T-cell (primary cell): ENCODE measurements at places on chromosomes 6 and 20.

- no peak for DNase-seq
- no peaks in the 10 kb centered on the region for H3K4me1 ChIP-seq
- H3K4me3 ChIP-seq = no peak overlapping the region
- no peaks in the 10 kb centered on the region for H3K27me3 ChIP-seq
Measured at GRCh38 chr6:2186516-2186915, 58.9 kb downstream of the GMDS start.

- no peaks in the 10 kb centered on the region for H3K36me3 ChIP-seq
- no peak overlapping the region for H3K4me3 ChIP-seq
- no peaks in the 10 kb centered on the region for H3K27me3 ChIP-seq
Measured at GRCh38 chr6:113077794-113078193, 730.7 kb downstream of the RFPL4B start.

DNA sequence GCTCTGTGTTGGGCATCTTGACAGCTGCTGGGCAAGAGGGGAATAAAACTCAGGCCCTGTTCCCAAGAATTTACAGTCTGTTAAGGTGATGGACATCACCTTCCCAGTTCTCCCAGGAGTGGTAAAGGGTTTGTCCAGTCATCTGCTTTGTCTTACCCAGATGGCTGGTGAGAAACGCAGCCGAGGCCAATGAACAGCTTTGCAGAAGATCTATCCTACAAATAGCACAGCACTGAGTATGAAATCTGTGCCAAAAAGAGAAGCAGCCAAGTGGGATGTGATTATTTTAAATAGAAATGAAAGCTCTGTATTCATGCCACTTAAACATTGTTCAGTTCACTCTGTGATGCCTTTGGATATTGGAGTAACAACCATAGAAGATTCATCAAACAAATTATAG lies 132.7 kb upstream of the SLC22A16 start:
- no peaks in the 10 kb centered on the region for H3K27me3 ChIP-seq
- H3K36me3 ChIP-seq = peaks cover 4% of the 10 kb centered on the region
- H3K27ac ChIP-seq = no peak overlapping the region
- H3K4me3 ChIP-seq = no peak overlapping the region
- DNase-seq = no peak
- H3K4me1 ChIP-seq = no peaks in the 10 kb centered on the region

- H3K36me3 ChIP-seq = no peaks in the 10 kb centered on the region
- H3K4me1 ChIP-seq = no peaks in the 10 kb centered on the region
- no peak overlapping the region for H3K27ac ChIP-seq
- H3K4me3 ChIP-seq = no peak overlapping the region
- peaks cover 5% of the 10 kb centered on the region for H3K27me3 ChIP-seq
- no peak for DNase-seq
Measured at GRCh38 chr20:5315807-5316187, 957 bp downstream of the PROKR2 start.

- H3K4me1 ChIP-seq = no peaks in the 10 kb centered on the region
- H3K27ac ChIP-seq = no peak overlapping the region
- H3K27me3 ChIP-seq = no peaks in the 10 kb centered on the region
- no peak for DNase-seq
- no peaks in the 10 kb centered on the region for H3K36me3 ChIP-seq
Measured at GRCh38 chr6:166587631-166588413, 1.3 kb upstream of the RAMACL start.

GRCh38 chr6:162078126-162078525 lies 649.4 kb downstream of the PRKN start:
- no peaks in the 10 kb centered on the region for H3K36me3 ChIP-seq
- H3K27me3 ChIP-seq = no peaks in the 10 kb centered on the region
- H3K4me1 ChIP-seq = no peaks in the 10 kb centered on the region
- H3K4me3 ChIP-seq = no peak overlapping the region
- no peak overlapping the region for H3K27ac ChIP-seq

DNA sequence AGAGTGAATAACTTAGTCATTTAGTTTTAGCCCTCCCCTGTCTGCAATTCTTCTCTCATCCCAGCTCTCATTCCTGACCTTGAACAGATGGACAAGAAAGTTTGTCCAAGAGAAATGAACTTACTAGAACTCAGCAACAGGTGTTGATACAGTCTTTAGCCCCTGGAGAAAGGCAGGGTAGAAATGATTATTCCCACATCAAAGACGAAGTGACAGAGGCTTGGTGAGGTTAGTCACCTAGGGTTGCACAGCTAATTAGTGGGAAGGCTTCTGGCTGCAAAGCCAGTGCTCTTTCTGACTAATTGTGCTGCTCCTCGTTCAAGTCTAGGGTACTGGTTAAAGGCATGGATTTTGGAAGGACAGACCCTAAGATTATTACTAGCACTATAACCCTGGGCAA lies 4.5 kb downstream of the ZDHHC14 start:
- no peak for DNase-seq
- H3K27me3 ChIP-seq = no peaks in the 10 kb centered on the region
- H3K27ac ChIP-seq = no peak overlapping the region
- no peak overlapping the region for H3K4me3 ChIP-seq

GRCh38 chr6:116445102-116445501 lies 16.1 kb upstream of the CALHM6 start:
- H3K27ac ChIP-seq = no peak overlapping the region
- peaks cover 4% of the 10 kb centered on the region for H3K4me1 ChIP-seq
- no peak for DNase-seq
- no peaks in the 10 kb centered on the region for H3K36me3 ChIP-seq
- no peaks in the 10 kb centered on the region for H3K27me3 ChIP-seq
- H3K4me3 ChIP-seq = no peak overlapping the region

DNA sequence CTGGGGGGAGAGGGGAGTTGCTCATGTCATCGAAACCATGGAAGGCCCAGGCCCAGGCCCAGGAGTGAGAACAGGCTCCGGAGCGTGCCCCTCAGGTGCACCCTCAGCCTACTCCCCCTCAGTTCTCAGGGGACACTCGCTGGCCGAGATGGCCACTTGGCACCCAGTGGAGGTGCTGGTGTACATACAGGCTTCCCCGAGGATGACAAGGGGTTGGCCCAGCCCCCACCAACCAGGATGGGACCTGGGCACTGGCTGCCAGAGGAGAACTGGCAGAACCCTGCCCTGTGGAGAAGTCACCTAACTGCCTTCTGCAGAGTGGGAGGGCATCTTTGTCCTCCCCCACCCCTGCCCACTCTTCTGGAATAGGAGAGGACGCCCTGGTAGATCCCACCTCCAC lies 9.5 kb downstream of the NKX2-2 start:
- DNase-seq = no peak
- H3K27ac ChIP-seq = no peak overlapping the region
- peaks cover 19% of the 10 kb centered on the region for H3K4me1 ChIP-seq

GRCh38 chr6:127225497-127225896 lies 41.2 kb upstream of the RNF146 start:
- no peaks in the 10 kb centered on the region for H3K36me3 ChIP-seq
- H3K27ac ChIP-seq = no peak overlapping the region
- no peaks in the 10 kb centered on the region for H3K4me1 ChIP-seq
- DNase-seq = no peak
- no peak overlapping the region for H3K4me3 ChIP-seq

GRCh38 chr6:103797738-103798137 lies 1062.0 kb downstream of the HACE1 start:
- DNase-seq = no peak
- no peak overlapping the region for H3K27ac ChIP-seq
- H3K36me3 ChIP-seq = no peaks in the 10 kb centered on the region
- no peak overlapping the region for H3K4me3 ChIP-seq

GRCh38 chr20:24353135-24353690 lies 116.2 kb upstream of the SYNDIG1 start:
- H3K27me3 ChIP-seq = peaks cover 7% of the 10 kb centered on the region
- H3K36me3 ChIP-seq = no peaks in the 10 kb centered on the region
- H3K27ac ChIP-seq = no peak overlapping the region
- no peak overlapping the region for H3K4me3 ChIP-seq
- DNase-seq = no peak
- no peaks in the 10 kb centered on the region for H3K4me1 ChIP-seq

- no peak overlapping the region for H3K27ac ChIP-seq
- no peaks in the 10 kb centered on the region for H3K27me3 ChIP-seq
- no peak overlapping the region for H3K4me3 ChIP-seq
- H3K36me3 ChIP-seq = no peaks in the 10 kb centered on the region
- no peak for DNase-seq
- H3K4me1 ChIP-seq = no peaks in the 10 kb centered on the region
Measured at GRCh38 chr6:89508755-89509563, 76.0 kb downstream of the ANKRD6 start.

DNA sequence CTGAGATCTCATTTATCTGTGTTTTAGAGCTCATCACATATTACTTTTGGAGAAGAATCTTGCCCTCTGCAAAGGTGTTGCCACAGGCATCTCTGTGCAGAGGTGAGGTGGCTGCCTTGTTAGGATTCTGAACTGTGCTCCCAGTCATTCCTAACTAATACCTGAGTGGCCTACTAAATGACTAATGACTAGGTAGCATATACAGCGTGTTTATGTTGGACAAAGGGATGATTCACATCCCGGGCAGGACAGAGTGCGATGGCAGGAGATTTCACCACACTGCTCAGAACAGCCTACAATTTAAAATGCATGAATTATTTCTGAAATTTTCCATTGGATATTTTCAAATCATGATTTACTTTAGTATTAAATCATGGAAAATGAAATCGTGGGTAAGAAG lies 23.1 kb upstream of the CGA start:
- H3K27me3 ChIP-seq = no peaks in the 10 kb centered on the region
- H3K4me3 ChIP-seq = no peak overlapping the region
- no peak for DNase-seq
- H3K36me3 ChIP-seq = no peaks in the 10 kb centered on the region
- no peak overlapping the region for H3K27ac ChIP-seq

GRCh38 chr6:5765141-5765760 lies 241.5 kb downstream of the NRN1 start:
- no peak for DNase-seq
- H3K4me3 ChIP-seq = no peak overlapping the region
- H3K36me3 ChIP-seq = no peaks in the 10 kb centered on the region
- no peaks in the 10 kb centered on the region for H3K27me3 ChIP-seq

DNA sequence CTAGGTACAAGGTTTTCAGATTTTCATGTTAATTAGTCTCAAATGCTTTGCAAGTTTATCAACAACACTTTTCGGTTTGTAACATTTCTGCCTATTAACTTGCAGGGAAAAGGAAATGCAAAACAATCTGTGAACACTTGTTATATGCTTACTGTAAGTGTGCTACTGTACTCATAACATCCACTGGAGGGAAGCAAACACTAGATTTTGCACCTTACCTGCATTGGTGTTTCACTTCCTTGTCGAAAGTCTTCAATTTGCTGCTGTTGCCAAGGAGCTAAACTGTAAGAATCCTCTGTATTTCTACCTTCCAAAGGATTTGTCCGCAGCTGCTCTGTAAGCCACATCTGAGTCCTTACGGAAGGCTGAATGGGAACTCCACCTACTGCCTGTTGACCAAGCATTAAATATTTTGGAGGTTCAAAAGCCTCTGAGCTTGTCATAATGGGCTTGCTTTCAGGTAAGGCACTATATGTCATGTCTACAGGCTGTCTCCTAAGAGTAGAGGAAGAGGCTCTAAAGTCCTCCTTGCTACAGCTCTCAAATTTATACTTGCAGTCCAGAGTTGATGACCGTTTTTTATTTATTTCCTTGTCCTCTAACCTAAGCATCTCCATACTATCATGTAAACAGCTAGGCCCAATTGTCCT lies 17.3 kb downstream of the PLN start:
- no peaks in the 10 kb centered on the region for H3K27me3 ChIP-seq
- peak overlapping the region; percentile 48 for H3K27ac ChIP-seq
- no peak for DNase-seq
- peaks cover 10% of the 10 kb centered on the region for H3K36me3 ChIP-seq

DNA sequence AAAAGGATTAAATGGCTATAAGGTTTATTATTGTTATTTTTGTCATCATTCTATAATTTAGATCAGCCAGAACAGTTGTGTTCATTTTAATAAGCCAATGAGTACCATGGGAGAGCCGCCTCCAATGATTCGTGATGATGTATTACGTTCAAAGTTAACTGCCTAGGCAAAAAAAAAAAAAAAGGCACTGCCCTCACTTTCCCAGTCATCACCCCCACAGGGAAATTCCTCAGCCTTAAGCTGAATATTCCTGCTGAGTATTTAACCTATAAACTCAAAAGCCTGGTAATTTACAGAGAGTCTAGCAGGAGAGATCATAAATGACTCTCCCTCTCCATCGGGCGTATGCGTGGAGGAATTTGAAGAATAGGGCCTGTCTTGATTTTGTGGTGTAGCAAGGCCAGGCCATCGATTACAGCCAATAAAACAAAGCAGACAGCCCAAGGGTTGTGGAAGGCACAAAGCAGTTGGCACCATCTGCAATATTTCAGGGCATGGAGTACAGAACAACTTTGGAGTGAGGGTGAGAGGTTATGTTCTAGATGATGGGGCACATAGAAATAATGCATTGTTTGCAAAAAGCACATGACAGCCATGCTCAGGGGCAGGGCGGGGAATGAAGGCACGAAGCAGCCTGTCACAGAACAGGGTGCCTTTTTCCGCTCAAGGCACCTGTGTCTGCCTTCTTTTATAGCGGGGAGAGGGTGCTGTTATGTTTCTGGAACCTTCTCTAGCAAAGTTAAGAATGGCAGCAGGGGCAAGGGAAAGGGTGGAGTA lies 138.2 kb upstream of the DTNBP1 start:
- H3K4me3 ChIP-seq = no peak overlapping the region
- H3K27ac ChIP-seq = no peak overlapping the region
- no peaks in the 10 kb centered on the region for H3K4me1 ChIP-seq
- H3K36me3 ChIP-seq = no peaks in the 10 kb centered on the region
